CD4-positive, alpha-beta T cell (primary cell): ENCODE measurements at places on chromosomes 16 and 17.

DNA sequence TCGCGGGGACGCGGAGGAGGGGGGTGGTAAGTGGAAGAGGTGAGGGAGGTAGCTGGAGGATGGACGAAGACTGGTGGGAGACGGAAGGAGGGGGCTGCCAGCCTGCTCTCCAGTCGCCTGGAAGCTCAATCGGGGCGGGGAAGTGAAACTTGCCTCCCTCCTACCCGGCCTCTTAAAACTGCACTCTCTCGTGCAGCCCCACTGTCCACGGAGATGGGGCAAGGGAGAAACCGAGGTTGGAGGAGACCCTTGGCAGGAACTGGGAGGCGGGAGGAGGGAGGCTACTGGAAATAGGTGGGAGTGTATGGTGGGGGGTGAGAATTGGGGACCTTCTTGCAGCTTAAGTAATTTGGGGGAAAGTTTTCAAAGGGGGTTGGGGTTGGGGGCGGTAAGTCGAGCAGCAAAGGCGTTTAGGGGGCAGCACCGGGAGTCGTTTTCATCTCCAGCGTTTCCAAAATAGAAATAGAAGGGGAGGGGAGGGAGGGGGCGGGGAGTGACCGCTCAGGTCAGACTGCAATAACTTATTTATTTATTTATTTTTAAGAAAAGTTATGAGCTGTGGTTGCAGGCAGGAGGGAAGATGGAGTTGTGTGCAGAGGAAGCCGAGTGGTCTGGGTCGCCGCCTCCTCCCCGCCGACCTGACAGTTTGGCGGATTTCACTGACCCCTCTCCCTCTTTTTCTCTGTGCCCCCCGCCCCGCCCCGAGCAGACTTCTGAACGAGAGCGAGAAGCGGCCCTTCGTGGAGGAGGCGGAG is 1.4 kb downstream of the SOX9 start:
- H3K27me3 ChIP-seq, result peaks cover 69% of the 10 kb centered on the region
- no peak overlapping the region for H3K27ac ChIP-seq
- H3K36me3 ChIP-seq, result no peaks in the 10 kb centered on the region
- H3K4me3 ChIP-seq, result no peak overlapping the region

DNA sequence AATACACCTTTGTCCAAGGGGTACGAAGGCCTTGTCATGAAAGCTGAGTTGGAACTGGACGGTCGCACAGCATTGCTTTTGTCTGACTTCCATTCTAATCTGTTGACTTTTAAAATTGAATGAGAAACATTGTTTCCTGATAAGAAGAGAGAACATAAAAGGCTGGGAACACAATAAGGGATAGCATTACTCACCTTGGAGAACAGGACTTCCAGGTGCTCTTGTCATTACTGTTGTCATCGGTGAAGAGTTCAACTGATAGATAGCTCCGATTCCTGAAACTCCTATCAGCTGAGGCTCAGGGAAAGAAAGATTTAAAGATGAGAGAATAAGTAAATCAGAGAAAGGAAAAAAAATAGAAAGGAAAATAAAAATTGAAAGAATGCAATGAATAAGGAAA is 351.1 kb downstream of the KCNJ2 start:
- DNase-seq, result no peak
- H3K27me3 ChIP-seq, result no peaks in the 10 kb centered on the region
- H3K4me3 ChIP-seq, result no peak overlapping the region
- H3K27ac ChIP-seq, result no peak overlapping the region

- H3K27me3 ChIP-seq, result no peaks in the 10 kb centered on the region
- no peak for DNase-seq
- no peak overlapping the region for H3K4me3 ChIP-seq
- H3K36me3 ChIP-seq, result no peaks in the 10 kb centered on the region
- no peak overlapping the region for H3K27ac ChIP-seq
Measured at GRCh38 chr17:50843150-50843905, 7.9 kb downstream of the WFIKKN2 start.

GRCh38 chr17:42018339-42018738 is 1.1 kb upstream of the DNAJC7 start:
- H3K36me3 ChIP-seq, result peaks cover 15% of the 10 kb centered on the region
- H3K27me3 ChIP-seq, result no peaks in the 10 kb centered on the region
- H3K27ac ChIP-seq, result peak overlapping the region; percentile 94
- DNase-seq, result no peak
- H3K4me1 ChIP-seq, result peaks cover 69% of the 10 kb centered on the region

- H3K4me3 ChIP-seq, result no peak overlapping the region
- no peak overlapping the region for H3K27ac ChIP-seq
- no peaks in the 10 kb centered on the region for H3K4me1 ChIP-seq
Measured at GRCh38 chr16:71198408-71198807, 32.1 kb downstream of the HYDIN start.

GRCh38 chr16:23339787-23340186 is 37.7 kb downstream of the SCNN1B start:
- no peaks in the 10 kb centered on the region for H3K27me3 ChIP-seq
- no peak for DNase-seq
- H3K36me3 ChIP-seq, result no peaks in the 10 kb centered on the region
- no peak overlapping the region for H3K27ac ChIP-seq
- H3K4me3 ChIP-seq, result no peak overlapping the region
